Stimulated activated CD4-positive, alpha-beta T cell treated with anti-CD3 and anti-CD28 coated beads, Interleukin-4, amount 100 ng/mL, for 48 hours (primary cell): ENCODE measurements at places on chromosomes 12 and 14.

DNA sequence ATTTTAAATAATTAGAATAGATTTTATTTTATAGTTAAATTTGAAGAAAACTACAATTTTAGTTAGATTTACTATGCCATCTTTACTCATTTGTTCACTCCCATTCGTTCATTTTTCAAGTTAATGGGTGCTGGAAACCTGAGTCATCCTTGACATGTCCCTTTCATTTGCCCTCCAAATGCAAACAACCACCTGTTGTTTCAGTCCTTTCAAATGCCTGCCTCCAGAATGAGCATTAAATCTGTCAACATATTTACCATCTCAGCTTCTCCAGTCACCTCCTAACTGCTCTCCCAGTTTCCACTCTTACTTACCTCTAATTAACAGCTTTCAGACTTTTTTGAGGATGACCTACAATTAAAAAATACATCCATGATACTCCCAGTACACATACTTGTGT is 375.5 kb downstream of the RAD51B start:
- no peak for DNase-seq

DNA sequence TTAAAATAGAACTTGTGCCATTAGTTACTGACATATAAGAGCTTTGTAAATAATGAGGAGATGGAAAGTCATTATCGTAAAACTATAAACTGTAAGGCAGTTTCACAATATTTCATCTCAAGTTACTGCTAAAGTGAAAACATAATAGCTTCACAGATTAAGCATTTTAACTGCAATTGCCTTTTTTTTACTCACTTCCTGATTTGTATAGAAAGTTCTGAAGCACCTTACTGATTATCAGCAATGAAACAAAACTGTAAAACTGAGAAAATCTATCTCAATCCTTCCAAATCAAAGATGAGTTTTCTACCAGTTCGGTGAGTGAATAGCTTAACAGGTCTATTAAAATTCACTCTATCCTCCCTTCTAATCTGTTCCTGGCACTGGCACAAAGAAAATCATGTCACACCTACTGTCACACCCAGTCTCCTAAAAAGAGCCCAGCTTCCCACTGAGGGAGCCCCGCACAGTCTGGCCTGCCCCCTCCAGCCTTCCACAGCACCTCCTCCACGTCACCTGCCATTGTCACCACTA is 161.4 kb upstream of the ABCD2 start:
- no peak for DNase-seq

- no peak for DNase-seq
Measured at GRCh38 chr12:90301095-90301494, 592.5 kb upstream of the ATP2B1 start.

GRCh38 chr14:36346052-36346451 is 25.6 kb upstream of the MBIP start:
- DNase-seq = no peak

- no peak for DNase-seq
Measured at GRCh38 chr12:26636710-26637328, 196.2 kb downstream of the ITPR2 start.

- no peak for DNase-seq
Measured at GRCh38 chr12:21459474-21459873, 22.0 kb downstream of the PYROXD1 start.

DNA sequence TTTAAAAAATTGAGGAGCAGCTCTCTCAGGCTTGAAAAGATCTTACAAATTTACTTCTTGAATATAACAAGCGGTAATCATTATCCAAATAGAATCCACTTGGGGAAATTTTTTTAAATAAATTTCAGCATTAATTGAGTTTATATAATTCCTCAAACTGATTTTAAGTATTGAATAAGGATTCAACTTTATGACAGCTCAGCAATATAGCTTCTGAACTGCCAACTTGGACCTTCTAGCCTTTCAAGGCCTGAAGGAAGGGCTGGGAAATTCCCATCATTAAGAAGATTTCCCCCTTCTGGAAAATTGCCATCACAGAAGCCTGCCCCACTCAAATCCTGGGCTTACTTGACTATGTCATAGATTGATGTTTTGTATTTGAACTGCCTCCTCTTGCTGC is 57.5 kb upstream of the GARIN2 start:
- no peak for DNase-seq

DNA sequence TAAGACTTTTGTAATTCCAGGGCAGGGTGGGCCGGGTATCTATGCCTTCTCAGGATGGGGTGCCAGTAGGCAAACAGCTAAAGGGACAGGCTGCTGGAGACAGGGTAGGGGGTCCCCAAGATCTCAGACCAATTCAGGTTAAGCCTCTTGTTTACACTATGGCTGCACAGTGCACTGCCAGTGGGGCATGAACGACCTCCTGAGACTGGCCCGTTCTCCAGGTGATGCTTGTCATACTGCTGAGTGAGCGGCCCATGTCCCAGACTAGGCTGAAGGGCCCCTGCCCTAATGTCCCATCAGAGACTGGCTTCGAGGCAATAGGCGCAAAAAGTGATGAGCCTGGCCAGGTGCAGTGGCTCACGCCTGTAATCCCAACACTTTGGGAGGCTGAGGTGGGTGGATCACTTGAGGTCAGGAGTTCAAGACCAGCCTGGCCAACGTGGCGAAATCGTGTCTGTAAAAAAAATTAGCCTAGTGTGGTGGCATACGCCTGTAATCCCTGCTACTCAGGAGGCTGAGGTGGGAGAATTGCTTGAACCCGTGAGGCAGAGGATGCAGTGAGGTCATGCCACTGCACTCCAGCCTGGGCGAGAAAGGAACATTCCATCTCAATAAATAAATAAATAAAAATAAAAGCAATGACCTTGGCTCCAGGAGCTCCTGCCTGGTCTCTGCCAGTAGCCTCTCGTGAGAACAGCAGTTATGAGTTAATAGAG is 12.6 kb downstream of the SLC25A29 start:
- no peak for DNase-seq

DNA sequence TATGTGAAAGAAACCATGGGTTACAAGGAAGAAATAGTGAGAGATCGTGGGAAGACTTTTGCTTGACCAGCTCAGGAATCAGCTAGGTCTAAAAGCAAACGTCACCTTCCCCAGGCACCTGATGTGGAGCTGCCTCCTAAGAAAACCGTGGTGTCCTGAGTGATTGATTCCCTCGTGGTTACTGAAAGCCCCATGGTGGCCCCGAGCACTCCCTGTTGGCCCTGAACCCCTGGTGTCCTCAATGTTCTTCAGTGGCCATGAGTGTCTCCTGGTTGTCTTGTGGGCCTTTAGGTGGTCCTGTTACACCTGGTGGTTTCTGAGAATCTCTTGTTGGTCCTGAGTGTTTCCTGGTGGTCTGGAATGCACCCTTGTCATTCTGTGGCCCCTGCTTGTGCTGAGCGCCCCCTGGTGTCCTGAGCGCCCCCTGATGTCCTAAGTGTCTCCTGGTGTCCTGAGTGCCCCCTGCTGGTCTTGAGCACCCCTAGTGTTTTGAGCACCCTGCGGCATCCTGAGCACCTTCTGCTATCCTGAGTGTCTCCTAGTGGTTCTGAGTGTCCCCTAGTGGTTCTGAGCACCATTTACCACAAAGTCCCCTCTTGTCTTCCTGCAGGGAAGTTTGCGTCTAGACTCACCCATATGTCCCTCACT is 518.7 kb downstream of the TMEM121 start:
- peak; percentile 82 for DNase-seq

GRCh38 chr12:53170215-53170614 is 10.3 kb upstream of the ZNF740 start:
- DNase-seq = no peak

DNA sequence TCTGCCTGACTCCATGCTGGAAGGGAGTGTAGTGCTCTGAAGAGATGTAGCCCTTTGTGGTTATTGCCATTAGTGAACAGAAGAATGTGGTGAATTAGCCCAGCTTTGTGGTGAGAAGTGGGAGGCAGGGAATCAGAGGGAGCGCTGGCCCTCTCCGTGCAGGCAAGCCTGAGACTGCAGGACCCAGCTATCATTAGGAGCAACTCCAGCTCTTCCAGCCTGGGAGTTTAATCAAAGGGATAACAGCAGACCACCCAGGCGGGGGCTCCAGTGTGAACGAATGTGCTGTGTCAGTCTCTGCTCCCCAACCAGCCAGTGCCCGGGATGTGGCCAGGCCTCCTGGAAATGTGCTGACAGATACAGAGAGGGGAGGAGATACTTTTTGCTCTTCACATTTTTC is 142.7 kb downstream of the TTLL5 start:
- no peak for DNase-seq

GRCh38 chr12:102811110-102811737 is 105.8 kb downstream of the PAH start:
- DNase-seq = peak; percentile 10

DNA sequence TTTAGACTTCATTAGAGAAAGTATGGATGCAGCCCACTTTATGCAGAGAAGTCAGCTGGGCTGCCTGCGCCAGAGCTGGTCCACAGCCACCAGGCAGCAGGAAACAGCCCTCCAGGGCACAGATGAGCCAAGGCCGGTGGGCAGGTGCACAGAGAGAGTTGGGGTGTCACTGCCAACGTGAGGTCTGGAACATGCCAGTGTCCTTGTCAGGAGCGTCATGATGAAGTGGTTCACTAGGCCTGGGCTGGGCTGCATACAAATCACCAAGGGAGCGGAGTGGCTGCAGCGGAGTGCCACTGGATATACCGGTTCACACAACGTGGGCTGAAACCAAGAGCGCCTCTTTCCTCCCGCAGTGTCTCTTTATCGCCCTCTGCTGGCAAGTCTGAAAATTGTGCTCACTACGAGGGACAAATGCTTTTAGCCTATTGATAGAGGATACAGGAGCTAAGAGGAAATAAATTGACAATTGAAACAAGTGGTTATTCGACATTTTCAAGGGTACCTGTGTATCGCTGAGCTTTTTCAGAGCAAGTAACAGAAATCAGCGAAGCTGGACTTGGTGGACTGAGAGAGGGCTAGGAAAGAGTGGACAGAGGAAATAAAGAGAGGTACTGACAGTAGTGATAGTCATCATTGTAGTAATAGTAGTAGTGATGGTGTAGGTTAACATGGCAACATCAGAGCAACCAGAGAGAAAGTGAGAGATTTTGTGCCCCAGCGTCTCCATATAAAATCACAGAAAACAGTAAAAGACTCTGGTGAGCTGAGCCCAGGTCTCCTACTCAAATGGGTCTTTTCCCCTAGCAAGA is 52.0 kb upstream of the ITPR2 start:
- peak; percentile 70 for DNase-seq

DNA sequence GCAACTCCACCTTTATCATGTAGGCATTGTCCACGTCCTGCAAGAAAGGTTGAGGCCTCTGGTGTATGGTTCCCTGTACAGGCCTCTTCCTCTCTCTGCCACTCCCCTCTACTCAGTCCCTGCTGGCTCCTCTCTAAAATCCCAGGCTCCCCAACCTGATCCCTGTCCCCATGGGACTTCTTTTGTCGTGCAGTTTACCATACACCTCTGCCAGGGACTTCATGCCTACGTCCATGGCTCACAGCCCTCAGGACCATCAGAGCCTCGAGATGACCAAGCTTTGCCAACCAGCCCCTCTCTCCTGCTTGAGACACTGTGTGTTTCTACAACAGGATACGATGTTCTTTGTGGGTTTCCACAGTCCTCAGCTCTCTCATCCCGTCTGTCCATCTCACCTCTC is 2.9 kb downstream of the KRT2 start:
- no peak for DNase-seq

GRCh38 chr12:116859079-116859478 is 22.2 kb downstream of the HRK start:
- DNase-seq = no peak

GRCh38 chr14:69695322-69696203 is 71.4 kb upstream of the SRSF5 start:
- DNase-seq = no peak

- DNase-seq = no peak
Measured at GRCh38 chr12:114415525-114415868, 9.6 kb upstream of the TBX5 start.

DNA sequence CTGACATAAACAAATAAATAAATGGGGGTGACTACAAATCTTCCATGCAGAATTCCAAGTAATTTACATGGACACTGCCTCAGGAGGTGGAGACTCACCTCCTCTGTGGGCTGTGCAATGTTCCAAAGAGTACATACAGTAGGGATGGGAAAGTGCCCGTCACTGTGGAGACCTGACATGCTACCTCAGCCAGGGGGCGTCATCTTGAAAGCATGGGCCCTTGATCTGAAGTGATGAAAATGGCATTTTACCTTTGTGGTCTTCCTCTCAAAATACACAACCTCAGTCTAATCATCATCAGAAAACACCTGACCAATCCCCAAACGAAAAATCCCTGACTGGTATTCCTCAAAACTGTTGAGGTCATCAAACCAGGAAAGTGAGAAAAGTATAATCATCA is 48.4 kb downstream of the ANAPC7 start:
- no peak for DNase-seq

- DNase-seq = no peak
Measured at GRCh38 chr12:51960488-51960887, 9.0 kb downstream of the ACVR1B start.

GRCh38 chr12:13233830-13234641 is 37.5 kb downstream of the EMP1 start:
- peak; percentile 11 for DNase-seq

DNA sequence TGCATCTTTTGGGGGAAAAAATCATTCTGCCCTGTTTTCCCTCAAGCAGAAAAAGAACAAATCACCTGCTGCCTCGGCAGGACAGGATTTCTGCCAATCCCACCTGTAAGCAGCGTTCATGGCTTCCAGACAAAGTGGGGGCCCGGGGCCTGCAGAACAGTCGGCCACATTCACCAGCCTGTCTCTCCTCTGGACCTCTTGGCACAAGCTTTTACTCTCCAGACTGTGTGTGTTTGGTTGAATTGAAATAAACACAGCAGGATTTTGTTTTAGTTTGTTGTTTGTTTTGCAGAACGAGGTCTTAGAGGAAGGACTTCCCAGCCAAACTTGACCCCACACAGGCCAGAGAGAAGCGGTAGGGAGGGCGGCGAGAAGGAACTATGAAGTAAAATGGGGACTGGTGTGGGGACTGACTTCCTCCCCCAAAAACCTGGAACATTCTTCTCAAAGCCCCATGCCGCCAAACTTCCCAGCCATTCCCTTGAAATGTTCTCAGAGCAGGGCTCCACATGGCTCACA is 41.7 kb upstream of the FOS start:
- DNase-seq = no peak

DNA sequence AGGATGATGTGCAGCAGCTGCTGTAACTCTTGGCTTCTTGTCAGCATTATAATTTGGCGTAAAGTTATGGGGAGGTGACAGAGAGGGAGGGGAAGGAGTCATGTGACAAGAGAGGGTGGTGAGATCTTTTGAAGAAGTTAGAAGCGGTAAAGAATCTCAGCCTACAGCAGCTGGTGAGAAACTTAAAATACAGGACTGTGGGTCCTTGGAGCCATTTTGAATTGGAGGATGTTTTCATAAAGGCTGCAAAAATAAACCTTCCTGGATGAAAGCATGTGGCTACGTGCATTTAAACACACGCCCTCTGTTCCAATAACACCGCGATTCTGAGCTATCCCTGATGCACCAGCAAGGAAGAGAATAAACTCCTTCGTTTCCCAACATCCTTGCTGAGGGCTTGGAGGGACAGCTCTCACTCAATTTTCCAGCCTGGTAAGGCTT is 133.7 kb downstream of the TMEM30B start:
- no peak for DNase-seq

- DNase-seq = no peak
Measured at GRCh38 chr14:70257526-70257925, 68.8 kb upstream of the SLC8A3 start.
